Heart right ventricle (tissue), 16 donors: ENCODE measurements at places on chromosomes 1 and 21. TPM values are rescaled to one million over a fixed set of nuclear protein-coding genes. Genes with fewer than 3 reads are reported as not detected.

The OR2L13 gene
- not detected for total RNA-seq

The KCNT2 gene
- total RNA-seq, result 1.0 TPM

The OLIG1 gene
- 0.14 TPM for total RNA-seq

The SPRR2E gene
- total RNA-seq, result not detected

The DUSP23 gene
- total RNA-seq, result 9.8 TPM

The WLS gene
- total RNA-seq, result 116 TPM

The LRRN2 gene
- total RNA-seq, result 2.9 TPM

The PARP1 gene
- 127 TPM for total RNA-seq

The UBXN10 gene
- 2.5 TPM for total RNA-seq
